ENCODE measurements at places on chromosomes 16 and 17.

DNA sequence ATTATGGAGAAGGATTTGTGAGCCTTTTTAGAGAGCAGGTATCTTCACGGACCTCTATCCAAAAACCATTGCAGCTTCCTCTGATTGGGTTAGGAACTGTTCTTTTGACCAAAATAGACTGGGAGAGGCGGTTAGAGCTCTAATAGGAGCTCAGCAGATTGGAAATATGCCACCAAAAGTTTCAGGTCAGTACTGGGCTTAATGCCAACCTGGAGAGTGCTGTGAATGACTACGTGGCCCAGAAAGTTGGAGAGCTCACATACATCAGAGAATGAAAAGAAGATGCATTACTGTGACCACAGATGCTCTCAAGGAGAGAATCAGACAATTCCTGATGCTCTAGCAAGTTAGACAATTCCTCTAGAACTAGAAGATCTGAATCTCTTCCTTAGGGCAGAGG is 86.5 kb downstream of the ABCA8 start:
- no peaks in the 10 kb centered on the region for H3K27me3 ChIP-seq
- DNase-seq: no peak
- H3K36me3 ChIP-seq: peaks cover 3% of the 10 kb centered on the region
- H3K4me3 ChIP-seq: no peak overlapping the region
- no peaks in the 10 kb centered on the region for H3K4me1 ChIP-seq

DNA sequence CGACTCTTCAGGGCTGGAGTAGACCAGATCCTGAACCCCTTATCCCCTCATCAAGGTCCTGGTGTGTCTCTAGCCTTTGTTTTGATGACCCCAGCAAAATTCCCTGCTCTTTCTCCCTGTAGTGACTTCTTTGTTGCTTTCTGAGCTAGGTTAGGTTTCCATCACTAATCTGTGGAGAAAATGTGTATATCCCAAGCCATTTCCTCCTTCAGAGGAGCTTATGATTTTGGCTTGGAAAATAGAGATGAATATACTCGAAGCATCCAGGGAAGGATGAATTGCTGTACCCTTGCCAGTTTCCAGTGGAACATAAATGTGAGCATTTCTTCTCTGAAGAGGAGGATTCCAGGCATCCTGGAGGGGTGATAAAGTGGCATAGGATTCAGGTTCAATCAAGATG is 55.8 kb downstream of the KSR1 start:
- DNase-seq: no peak
- no peaks in the 10 kb centered on the region for H3K4me1 ChIP-seq
- no peaks in the 10 kb centered on the region for H3K27me3 ChIP-seq
- H3K27ac ChIP-seq: no peak overlapping the region

DNA sequence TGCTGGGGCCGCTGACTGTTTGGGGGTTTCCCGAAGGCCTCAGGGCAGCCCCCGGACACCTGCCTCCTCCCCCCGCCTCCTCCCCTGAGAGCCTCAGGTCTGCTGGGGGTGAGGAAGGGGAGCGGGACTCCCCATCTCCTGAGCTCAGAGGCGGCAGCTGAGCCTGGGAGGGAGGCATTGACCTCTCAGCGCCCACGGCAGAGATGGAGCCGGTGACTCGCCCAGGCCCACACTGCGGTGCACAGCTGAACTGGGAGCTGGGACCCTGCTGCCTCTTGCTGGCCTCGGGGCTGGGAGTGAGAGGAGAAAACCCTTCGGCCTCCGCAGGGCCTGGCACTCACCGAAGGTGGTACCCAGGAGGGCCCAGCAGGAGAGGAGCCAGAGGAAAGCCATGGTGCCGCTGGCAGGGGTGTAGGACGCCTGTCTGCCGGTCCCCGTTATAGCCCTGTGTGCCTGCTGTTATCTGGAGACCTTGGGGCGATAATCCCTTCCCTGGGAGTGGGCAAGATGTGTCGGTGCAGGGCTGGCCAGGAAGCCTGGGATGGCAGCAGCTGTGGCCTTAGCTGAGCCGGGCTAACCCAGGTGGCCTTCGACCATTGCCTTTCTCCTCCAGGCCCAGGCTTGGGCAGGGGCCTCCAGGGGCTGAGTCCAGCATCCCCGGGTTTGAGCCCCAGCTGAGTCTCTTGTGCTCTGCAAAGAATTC is at the start of gene CTRB2:
Gene CTRB2 (minus strand): TSS at position 413 of the 703 bp plus-strand sequence. CDS start 20 bp downstream, at position 393.
- H3K27me3 ChIP-seq: no peaks in the 10 kb centered on the region
- peak; percentile 30 for DNase-seq
- no peaks in the 10 kb centered on the region for H3K4me1 ChIP-seq
- H3K4me3 ChIP-seq: no peak within 1 kb of the TSS

DNA sequence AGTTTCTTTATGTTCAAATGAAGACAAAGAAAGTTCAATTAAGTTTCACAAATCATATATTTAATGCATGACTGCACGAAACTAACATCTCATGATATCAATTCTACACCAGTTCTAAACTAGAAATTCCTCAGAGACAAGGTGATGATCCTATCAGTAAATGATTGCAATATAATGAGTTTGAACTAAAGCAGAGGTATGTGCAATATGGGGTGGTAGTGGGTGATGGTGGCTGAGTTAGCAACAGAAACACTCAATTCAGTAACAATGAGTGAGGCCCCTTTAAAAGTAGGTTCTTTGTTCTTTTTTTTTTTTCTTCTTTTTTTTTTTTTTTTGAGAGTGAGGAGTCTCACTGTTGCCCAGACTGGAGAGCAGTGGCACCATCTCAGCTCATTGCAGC is 1551.7 kb upstream of the GOT2 start:
- H3K27ac ChIP-seq: no peak overlapping the region
- H3K27me3 ChIP-seq: no peaks in the 10 kb centered on the region
- no peaks in the 10 kb centered on the region for H3K36me3 ChIP-seq
- H3K4me1 ChIP-seq: no peaks in the 10 kb centered on the region
- no peak for DNase-seq
- H3K4me3 ChIP-seq: no peak overlapping the region

DNA sequence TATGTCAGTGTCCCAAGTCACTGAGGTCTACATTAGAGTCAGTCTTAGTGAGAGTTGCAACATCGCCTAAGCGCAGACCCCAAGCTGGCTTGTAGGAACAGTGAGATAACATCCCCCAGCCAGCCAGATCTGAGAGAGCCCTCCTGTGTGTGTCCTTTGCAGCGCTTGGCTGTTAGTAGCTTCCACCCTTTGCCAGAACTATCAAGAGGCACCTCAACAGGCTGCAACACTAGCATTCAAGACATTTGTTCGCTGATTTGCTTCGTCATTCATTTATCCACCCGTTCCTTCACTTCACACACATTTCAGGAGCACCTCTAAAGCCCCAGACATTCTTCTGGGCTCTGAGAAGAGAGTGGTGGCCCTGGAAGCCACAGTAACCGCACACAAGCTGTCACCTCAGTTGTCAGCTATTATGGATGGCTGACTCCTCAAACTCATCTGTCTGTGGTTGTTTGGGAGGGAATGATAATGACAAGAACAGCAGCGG is 289.6 kb downstream of the WWOX start:
- H3K27me3 ChIP-seq: no peaks in the 10 kb centered on the region
- H3K27ac ChIP-seq: no peak overlapping the region
- H3K36me3 ChIP-seq: no peaks in the 10 kb centered on the region
- no peak for DNase-seq
- H3K4me3 ChIP-seq: no peak overlapping the region
- no peaks in the 10 kb centered on the region for H3K4me1 ChIP-seq

DNA sequence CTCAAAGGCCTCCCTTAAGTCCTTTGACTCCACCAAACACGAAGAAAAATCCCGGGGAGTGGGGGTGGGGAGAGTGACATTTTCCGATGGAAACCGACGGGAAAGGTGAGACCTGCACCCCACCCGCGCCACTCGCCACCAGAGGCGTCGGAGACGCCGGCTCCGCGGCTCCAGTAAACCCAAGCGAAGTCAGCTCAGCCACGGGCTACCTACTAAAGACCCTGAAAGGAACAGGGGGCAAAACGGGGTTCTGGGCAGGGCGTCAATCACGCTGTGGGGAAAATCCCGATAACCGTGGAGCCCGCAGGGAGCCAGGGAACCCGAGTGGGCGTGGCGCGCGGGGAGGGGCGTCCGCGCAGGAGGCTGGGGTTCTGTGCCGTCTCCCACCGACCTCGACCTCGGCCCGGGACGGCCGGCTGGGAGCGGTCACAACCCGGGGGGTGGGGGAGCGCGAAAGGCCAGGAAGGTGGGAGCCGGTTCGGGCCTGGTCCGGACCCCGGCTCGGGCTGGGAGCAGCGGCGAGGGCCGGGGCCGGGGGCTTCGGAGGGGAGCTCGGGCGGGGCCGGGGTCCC is 565 bp downstream of the WDR45B start:
- peaks cover 5% of the 10 kb centered on the region for H3K4me1 ChIP-seq
- no peaks in the 10 kb centered on the region for H3K27me3 ChIP-seq
- H3K4me3 ChIP-seq: peak overlapping the region; percentile 100
- DNase-seq: peak; percentile 23

DNA sequence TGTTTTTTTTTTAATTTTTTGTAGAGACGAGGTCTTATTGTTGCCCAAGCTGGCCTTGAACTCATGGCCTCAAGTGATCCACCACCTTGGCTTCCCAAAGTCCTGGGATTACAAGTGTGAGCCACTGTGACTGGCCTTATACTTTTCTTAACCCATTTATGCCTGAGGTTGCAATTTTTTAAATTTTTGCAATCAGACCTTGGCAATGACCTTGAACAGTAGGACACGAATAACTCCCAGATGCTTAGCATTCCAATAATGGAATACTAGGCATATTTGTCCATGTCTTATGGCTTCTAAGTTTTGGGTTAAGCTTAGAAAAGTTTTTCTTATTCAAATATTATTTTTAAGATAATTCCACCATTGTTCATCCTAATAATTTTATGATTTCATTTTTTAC is 28.3 kb upstream of the TMEM97 start:
- H3K27ac ChIP-seq: no peak overlapping the region
- H3K4me1 ChIP-seq: no peaks in the 10 kb centered on the region
- no peak for DNase-seq
- no peaks in the 10 kb centered on the region for H3K36me3 ChIP-seq
- H3K4me3 ChIP-seq: no peak overlapping the region

DNA sequence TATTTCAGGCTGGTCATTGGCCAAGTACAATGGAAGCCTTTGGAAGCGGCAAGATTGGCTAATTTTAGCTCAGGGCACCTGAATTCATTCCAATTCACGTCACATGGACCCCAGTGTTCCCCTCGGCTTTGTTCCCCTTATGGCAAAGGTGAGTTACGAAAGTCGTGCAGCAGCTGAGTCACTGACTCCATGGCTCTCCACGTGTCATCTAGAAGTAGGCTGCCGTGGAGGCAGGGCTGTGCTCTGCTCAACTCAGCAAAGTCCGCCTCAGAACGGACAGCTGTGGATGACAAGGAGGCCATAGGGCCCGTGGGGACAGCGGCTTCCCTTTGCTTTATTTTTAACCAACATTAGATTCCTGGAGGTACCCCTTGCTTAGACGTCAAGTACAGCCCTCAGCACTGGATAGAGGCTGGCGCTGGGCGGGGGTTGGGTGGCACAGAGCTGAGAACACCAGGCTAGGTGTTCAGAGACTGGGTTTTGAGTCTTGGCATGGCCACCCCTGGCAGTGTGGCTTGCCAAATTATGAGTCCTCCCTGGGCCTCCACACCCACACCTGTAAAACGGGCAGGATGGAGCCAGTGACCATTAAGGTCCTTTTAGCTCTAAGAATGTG is 23.6 kb downstream of the ADAD2 start:
- H3K27me3 ChIP-seq: no peaks in the 10 kb centered on the region
- no peak overlapping the region for H3K27ac ChIP-seq

- no peaks in the 10 kb centered on the region for H3K36me3 ChIP-seq
- no peaks in the 10 kb centered on the region for H3K4me1 ChIP-seq
- no peak overlapping the region for H3K27ac ChIP-seq
These were observed 64.1 kb downstream of the NF1 start for GRCh38 chr17:31158746-31159377.

- no peak overlapping the region for H3K4me3 ChIP-seq
- no peaks in the 10 kb centered on the region for H3K27me3 ChIP-seq
- DNase-seq: no peak
- H3K27ac ChIP-seq: no peak overlapping the region
These were observed 59.6 kb downstream of the ZZEF1 start for GRCh38 chr17:4083187-4083586.

DNA sequence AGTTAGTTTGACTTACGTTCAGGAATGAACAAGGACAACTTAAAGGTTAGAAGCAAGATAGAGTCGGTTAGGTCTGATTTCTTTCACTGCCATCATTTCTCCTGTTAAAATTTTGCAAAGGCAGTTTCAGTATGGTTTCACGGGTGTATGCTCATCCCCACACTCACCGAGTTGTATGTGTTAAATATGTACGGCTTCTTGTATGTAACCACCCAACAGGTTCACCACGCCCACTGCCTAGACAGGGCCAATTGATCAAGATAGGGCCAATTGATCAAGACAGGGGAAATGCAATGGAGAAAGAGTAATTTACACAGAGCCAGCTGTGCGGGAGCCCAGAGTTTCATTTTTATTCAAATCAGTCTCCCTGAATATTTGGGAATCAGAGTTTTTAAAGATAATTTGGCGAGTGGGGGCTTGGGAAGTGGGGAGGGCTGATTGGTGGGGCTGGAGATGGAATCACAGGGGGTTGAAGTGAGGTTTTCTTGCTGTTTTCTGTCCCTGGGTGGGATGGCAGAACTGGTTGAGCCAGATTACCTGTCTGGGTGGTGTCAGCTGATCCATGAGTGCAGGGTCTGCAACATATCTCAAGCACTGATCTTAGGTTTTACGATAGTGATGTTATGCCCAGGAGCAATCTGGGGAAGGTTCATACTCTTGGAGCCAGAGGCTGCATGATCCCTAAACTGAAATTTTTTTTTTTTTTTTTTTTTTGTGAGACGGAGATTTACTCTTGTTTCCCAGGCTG is 62.4 kb upstream of the PLCG2 start:
- no peak for DNase-seq
- H3K4me3 ChIP-seq: no peak overlapping the region
- no peaks in the 10 kb centered on the region for H3K36me3 ChIP-seq
- H3K4me1 ChIP-seq: no peaks in the 10 kb centered on the region
- H3K27me3 ChIP-seq: no peaks in the 10 kb centered on the region

- no peak overlapping the region for H3K27ac ChIP-seq
- H3K36me3 ChIP-seq: no peaks in the 10 kb centered on the region
- no peak for DNase-seq
- no peak overlapping the region for H3K4me3 ChIP-seq
- H3K4me1 ChIP-seq: no peaks in the 10 kb centered on the region
- H3K27me3 ChIP-seq: peaks cover 15% of the 10 kb centered on the region
These were observed 9.7 kb downstream of the NEUROD2 start for GRCh38 chr17:39598047-39598481.

DNA sequence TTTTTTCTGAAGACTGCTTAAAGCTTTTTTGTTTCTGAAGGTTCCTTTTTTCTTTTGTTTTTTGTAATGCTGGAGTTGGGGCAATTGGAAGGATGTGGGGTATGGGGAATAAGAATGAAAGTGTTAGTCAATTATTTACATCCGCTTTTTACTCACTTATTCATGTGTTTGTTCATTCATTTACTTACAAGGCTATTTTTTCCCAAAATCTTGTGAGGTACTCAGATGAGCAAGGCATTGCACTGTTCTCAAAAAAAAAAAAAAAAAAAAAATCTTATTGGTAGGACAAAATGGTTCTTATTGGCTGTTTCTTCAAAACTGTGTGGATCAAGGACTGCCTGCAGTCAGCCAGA is 55.7 kb downstream of the PLD6 start:
- H3K4me3 ChIP-seq: no peak overlapping the region
- no peaks in the 10 kb centered on the region for H3K36me3 ChIP-seq
- H3K4me1 ChIP-seq: no peaks in the 10 kb centered on the region
- H3K27ac ChIP-seq: no peak overlapping the region

- H3K36me3 ChIP-seq: no peaks in the 10 kb centered on the region
- no peak overlapping the region for H3K27ac ChIP-seq
- DNase-seq: no peak
- H3K4me3 ChIP-seq: no peak overlapping the region
- H3K4me1 ChIP-seq: no peaks in the 10 kb centered on the region
- H3K27me3 ChIP-seq: no peaks in the 10 kb centered on the region
These were observed 305.9 kb downstream of the PMP22 start for GRCh38 chr17:14959106-14959648.

- H3K4me3 ChIP-seq: no peak overlapping the region
- DNase-seq: no peak
- no peaks in the 10 kb centered on the region for H3K27me3 ChIP-seq
- H3K27ac ChIP-seq: no peak overlapping the region
These were observed 5.4 kb upstream of the NATD1 start for GRCh38 chr17:21258593-21258992.
